Uterus (tissue), 4 donors: ENCODE measurements at places on chromosomes 11 and 22. TPM values are rescaled to one million over a fixed set of nuclear protein-coding genes. Genes with fewer than 3 reads are reported as not detected.

DNA sequence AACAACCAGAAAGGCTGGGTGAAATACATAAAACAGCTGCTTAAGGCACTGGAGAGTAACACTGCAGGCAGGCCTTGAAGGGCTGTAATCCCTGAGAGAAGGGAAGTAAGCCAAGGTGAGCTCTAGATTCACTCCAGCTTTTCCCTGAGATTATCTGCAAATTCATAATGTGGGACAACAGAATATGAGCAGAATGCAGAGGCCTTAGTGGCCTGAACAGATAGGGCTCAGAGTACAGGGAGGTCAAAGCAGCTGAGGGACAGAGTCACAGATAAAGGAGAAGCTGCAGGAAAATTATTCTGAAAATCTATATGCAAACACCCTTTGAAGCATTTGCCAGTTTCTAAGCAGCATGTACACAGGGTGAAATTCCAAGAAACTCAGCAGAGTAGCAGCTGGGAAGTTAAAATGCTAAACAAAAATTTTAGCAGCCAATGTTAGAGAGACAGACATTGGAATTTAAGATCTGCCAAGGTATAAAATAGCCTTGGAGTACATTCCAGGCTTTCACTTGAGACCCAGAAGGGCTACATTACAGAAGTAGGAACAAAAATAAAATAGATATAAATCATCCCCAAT lies 48.1 kb upstream of the CWF19L2 start:
- no peak for DNase-seq

DNA sequence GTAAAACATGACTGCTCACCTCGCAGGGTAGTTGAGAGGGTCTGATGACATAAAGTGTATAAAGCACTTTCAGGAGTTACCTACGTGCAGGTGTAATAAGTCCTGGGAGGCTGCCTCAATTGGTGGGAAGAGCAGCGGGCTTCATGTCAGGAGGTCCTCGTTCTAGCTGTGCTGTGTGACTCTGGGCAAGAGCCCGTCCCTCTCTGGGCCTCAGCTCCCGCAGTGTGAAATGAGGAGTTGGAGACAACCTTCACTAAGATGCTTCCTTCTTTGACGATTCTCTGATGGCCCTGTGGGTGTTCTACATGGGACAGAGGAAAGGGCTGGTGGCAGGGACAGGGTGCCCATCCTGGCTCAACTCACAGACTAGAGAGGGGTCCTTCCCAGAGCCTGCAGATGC lies 57.8 kb downstream of the TP53I11 start:
- DNase-seq: no peak

- no peak for DNase-seq
Observed at GRCh38 chr11:125401746-125402145, 94.3 kb downstream of the FEZ1 start.

DNA sequence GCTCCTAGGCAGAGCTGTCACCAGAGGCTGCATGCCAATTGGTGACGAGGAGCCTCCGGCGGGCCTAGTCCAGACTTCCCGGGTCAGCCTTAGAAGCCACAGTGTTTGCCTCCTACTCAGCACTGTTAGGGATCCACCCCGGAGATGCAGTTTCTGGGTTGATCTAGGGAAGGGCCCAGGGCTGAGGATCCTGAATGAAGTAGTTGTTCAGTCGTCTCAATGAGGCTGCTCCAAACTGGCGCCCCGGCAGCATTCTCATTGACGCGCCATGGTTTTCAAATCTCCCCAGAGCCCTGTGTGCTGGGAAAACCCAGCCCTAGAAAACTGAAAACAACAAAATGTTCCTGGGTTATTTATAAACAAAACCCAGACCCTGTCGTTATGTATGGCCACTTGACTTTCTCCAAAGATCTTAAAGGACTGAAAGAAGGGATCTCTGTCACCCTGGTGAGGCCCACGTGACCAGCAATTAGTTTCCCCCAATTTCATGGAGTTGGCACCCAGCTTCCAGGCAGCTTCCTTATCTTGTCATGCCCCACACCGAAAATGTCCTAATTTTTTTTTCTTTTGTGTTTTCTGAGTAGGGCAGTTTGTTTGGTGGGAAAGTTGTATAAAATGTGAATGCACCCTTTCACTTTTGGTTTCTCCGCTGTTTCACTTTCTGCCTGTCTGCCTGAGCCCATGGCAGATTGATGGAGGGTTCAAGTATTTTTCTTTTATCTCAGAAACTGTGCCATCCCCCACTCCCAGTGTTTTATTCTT lies 2.0 kb upstream of the EHD1 start:
- no peak for DNase-seq

DNA sequence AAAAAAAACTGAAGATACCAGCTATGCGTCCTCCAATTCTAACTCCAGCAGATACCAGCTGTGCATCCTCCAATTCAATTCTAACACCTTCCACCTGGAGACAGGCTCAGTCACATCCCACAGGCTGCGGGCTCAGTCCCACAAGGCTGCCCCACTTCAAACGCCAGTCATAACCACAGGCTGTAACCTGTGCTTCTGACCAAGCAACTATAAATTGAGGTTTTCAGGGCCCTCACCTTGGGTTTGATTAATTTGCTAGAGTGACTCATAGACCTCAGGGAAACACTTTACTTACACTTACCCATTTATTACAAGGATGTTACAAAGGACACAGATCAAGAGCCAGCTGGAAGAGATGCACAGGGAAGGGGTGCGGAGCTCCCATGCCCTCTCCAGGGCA lies 32.4 kb upstream of the MSANTD2 start:
- DNase-seq: no peak

Gene GGT5
- 95.9 TPM for total RNA-seq

Gene IL18
- 6.8 TPM for total RNA-seq

Gene PAX6
- not detected for total RNA-seq

Gene RASGRP2
- total RNA-seq: 3.2 TPM
